Left cardiac atrium (tissue), 4 donors: ENCODE measurements at places on chromosomes 3 and 15. TPM values are rescaled to one million over a fixed set of nuclear protein-coding genes. Genes with fewer than 3 reads are reported as not detected.

DNA sequence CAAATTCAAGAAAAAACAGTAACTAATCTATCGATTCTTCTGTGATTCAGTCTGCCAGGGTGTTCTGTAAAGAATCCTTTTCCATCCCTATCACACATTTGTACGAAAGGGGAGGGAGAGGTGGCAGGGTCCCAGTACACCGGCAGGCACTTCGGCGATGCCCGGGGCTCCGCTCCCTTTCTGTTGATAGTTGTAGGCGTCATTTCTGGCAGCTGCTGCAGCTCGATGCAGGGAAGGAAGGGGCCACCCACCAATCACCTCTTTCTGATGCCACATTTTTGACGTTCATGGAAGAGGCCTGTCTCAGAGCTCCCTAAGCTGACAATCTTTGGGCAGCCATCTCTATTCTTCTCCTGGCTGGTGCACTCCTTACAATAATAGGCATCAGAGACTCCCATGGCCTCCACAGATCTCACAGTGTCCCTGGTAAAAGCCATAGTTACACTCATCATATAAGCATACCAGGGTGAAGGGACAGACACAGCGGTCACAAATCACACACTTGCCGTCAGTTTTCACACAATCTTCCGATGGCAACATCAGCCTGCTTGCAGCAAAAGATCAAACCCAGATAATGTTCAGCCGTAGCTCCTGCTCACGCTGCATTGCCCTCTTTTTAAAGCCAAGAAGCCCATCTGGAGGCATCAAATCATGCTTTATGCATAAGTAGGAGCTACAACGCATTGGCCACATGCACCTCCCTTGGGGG, 60.8 kb upstream of the ZBTB38 start:
- no peak for DNase-seq

- no peak for DNase-seq
Measured at GRCh38 chr15:50590288-50590687, 43.8 kb upstream of the USP50 start.

- DNase-seq: no peak
Measured at GRCh38 chr3:14457999-14458398, 55.6 kb downstream of the SLC6A6 start.

The SLC2A2 gene
- total RNA-seq: not detected

- DNase-seq: no peak
Measured at GRCh38 chr15:79602731-79603130, 170.6 kb downstream of the MINAR1 start.

The USP19 gene
- 38.3 TPM for total RNA-seq

- no peak for DNase-seq
Measured at GRCh38 chr3:139846729-139847128, 88.3 kb upstream of the CLSTN2 start.

- DNase-seq: peak; percentile 79
Measured at GRCh38 chr3:172511783-172512762, 11.2 kb downstream of the TNFSF10 start.

The IGF2BP2 gene
- 12.8 TPM for total RNA-seq

GRCh38 chr3:60461267-60461666, 790.0 kb downstream of the FHIT start:
- no peak for DNase-seq

DNA sequence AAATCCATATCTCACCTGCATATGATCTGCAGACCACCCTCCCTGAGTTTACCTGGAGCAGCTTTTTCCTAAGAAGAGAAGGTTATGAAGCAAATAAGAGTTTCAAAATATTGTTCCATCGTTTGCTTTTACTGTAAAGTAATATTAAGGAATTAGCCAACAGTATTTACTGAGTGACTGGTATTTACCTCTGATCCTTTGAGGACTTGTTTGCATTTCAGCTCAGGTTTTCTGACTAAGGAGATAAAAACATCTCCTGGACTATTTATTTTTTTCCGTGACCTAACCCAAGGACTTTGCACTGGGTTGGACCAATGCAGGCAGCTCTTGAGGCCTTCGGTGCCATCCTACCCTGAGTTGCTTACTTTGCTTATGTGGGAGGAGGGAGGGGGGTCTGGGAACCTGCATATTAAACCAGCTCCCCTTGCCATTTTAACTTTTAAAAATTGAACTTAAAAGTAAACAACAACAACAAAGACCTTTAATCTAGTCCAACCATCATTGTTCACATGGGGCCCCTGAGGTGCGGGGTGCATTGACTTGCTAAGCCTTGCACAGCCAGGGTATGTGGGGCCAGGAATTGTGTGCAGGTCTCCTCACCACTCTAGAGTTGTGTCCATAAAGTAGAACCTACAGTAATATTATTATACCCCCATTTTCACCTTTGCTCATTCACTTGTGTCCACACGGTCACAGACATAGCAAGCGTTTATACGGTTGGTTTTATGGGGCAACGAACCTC, 39.3 kb downstream of the TRAK1 start:
- no peak for DNase-seq

- no peak for DNase-seq
Measured at GRCh38 chr15:46848704-46849103, 868.6 kb upstream of the SEMA6D start.

DNA sequence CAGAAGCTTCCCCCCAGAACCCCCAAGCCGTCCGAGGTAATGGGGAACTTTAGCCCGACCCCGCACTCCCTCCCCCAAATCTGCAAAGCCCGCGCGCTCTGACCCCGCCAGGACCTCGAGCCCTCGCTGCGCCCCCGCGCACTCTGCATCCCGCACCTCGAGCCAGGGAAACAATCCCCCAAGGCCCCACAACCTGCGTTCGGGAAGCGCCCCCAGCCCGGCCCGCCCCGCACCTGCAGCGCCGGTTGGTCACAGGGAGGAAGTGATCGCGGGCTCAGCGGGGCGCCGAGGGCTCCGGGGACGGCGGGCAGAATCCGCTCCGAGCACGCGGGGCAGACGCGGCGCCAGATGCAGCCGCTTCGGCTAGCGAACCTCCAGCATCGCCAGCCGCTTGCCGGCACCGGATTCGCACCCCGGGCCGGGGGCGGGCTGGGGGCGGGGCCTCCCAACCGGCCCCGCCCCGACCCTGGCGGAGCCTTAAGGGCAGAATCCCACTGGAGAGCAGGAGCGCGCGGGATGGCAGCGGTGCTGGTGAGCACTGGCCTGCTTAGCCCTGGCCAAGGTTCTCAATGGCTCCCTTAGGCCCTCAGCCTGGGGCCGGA, at the start of gene CAMKV:
Gene CAMKV (minus strand): TSS at position 382 of the 602 bp plus-strand sequence. CDS start 7,518 bp downstream, outside the sequence.
- DNase-seq: no peak

DNA sequence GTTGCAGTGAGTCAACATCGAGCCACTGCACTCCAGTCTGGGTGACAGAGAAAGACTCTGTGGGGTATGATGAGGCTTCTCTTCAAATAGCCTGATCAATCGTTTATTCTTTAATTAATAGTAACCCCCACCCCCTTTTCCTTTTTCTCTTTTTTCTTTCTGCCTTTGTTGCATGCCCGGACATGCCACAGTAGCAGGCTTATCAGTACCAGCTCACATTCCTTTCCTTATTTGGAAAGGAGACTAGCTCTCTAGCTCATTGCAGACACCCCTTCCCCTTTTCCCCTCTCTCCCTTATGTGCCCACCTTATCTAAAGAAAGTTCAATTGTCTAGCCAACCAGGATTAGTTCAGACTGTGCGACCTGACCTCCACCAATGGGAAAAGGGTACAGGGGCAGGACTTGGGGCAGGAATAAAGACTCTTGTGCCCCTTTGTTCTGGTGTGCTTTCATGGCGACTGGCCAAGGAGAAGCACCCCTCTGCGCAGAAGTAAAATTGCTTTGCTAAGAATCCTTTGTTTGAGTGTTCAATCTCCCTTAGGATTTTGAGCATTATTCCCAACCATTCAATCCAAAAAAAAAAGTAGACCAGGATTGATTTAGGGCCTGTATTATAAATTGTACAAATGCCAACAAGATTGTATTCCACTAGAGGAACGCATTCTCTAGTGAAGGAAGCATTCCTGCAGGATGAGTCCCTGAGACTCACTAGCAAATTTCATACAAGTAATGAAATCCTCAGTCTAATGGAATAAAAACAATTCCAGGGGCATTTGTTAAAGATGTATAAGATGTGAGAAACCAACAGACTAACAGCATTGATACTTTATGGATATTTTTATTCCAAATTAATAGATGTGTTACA, 95.8 kb upstream of the SNRPN start:
- no peak for DNase-seq
